ENCODE measurements at places on chromosomes 5 and 9.

- peak; percentile 97 for DNase-seq
Observed at GRCh38 chr9:121609822-121610637, 41.4 kb upstream of the DAB2IP start.

GRCh38 chr9:18438300-18438925, 35.5 kb upstream of the ADAMTSL1 start:
- DNase-seq, result no peak

- peak; percentile 61 for DNase-seq
Observed at GRCh38 chr5:112779531-112779930, 41.8 kb downstream of the APC start.

DNA sequence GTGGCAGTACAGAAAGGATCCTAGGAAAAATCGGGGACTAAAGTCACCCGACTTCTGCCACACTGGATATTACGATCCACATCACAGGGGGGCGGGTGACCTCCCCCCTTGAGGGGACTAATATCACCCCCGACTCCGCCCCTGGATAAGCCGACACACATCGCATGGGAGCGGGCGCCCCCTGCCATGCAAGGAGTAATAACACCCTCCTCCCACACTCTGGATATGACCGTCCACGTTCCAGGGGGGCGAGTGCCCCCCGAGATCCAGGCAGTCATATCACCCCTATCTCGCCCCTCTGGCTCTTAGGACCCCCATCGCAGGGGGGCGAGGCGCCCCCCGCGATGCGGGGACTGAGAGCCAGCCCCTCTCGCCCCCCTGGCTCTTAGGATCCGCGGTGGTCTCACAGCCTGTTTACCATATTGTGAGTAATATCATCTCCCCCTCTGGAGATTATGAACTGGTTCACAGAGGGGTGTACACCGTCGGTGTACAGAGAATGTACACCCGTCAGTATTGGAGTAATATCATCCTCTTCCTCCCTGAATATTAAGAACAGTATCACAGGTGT, 423.0 kb downstream of the DIRAS2 start:
- DNase-seq, result peak; percentile 24

- DNase-seq, result no peak
Observed at GRCh38 chr5:168790671-168791250, 211.6 kb upstream of the PANK3 start.

GRCh38 chr9:134858051-134858841, 22.4 kb upstream of the FCN2 start:
- peak; percentile 76 for DNase-seq

- DNase-seq, result peak; percentile 48
Observed at GRCh38 chr5:43231977-43232376, 40.0 kb downstream of the NIM1K start.

GRCh38 chr9:5442400-5443011, 4.8 kb upstream of the PLGRKT start:
- peak; percentile 72 for DNase-seq

DNA sequence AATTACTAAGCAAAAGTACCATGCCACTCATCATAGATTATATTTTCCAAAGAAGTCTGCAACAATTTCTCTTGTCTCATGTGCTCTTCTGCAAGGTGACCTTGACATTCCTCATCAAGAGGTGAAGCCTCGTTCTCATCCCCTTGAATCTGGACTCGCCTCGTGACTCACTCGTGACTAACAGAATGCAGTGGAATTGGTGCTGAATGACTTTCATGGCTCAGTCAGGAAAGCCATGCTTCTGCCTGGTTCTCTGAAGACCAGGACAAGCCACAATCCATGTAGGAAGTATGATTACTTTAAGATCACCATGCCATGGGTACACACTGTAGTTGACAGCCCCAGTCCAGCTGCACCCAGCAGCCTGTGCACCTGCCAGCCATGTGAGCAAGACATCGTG, 335.8 kb downstream of the GADD45G start:
- peak; percentile 8 for DNase-seq

Data from MCF 10A (cell line).